ENCODE measurements at places on chromosomes 12 and 14.

DNA sequence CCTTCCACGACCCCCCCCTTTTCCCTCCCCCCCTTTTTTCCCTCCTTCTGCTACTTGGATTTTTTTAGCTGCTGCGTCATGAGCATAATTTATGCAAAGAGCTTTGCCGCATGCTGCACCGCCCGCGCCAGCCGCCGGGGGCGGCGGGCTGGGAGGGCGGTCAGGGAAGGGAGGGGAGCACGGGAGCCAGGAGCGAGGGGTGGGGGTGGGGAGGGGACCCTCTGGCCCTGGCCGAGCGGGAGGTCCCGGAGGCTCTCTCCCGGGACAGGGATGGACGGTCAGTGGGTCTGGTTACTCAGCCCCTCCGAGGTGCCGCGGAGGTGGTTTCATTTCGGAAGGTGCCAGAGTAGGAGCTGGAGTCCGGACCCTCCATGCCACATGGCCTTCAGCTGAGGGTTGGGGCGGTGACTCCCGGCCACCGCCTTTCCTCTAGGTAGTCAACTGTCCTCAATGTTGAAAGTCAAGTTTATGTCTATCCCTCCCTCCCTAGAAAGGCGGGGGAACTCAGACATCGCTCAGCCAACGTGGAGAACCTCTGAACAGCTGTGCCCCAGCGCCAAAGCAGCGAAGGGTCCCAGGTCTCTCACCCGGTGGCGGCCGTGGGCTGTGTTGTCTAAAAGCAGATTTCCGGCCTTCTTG, at the start of gene POU6F1:
Gene POU6F1, minus strand, starts transcription at position 95 of the 639 bp plus-strand sequence. CDS start 11,226 bp downstream, outside the sequence.
- DNase-seq: peak; percentile 64

- DNase-seq: no peak
These were observed 3.2 kb upstream of the TBX5 start for GRCh38 chr12:114408886-114409851.

DNA sequence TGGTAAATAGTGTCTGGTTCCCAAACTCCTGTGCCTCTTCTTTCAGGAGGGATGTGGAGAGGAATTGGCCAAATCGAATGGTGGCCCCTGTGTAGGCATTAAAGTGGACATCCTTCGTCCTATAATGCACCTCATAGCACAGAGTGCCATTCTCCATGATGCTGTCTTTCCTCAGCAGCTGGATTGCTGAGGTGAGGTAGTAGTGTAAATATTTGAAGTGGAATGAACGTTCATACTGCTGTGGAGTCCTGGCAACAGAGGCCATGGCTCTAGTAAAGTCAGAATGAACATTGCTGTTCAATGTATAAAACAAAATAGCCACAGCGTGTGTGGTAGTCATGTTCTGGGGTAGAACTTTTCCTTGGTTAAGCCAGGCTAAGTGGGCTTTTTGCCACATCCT, 2.7 kb downstream of the ART4 start:
- DNase-seq: no peak

DNA sequence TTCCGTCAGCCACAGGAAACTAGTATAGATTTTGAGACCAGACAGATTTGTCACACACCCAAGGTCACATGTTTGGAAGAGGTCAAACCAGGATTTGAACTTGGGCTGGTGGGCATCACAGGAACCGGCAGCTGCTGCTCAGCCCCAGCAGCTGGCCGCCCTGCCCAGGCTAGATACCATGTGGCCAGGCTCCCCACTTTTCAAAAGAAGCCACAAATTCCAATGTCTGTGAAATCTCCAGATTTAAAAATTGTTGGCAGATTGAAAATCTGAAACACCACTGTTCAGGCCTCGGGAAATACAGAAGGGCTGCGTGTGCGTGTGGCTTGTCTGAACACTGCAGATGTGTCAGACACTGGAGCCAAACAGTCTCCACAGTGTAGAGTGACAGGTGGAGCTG, 30.4 kb downstream of the MMAB start:
- no peak for DNase-seq

GRCh38 chr14:90669731-90670130, 146.5 kb downstream of the TTC7B start:
- no peak for DNase-seq

- DNase-seq: no peak
These were observed 27.4 kb upstream of the RXYLT1 start for GRCh38 chr12:63752283-63752682.

GRCh38 chr14:50529288-50530179, 2.8 kb downstream of the MAP4K5 start:
- DNase-seq: peak; percentile 44

- DNase-seq: no peak
These were observed 14.7 kb downstream of the RHOF start for GRCh38 chr12:121778567-121779421.

DNA sequence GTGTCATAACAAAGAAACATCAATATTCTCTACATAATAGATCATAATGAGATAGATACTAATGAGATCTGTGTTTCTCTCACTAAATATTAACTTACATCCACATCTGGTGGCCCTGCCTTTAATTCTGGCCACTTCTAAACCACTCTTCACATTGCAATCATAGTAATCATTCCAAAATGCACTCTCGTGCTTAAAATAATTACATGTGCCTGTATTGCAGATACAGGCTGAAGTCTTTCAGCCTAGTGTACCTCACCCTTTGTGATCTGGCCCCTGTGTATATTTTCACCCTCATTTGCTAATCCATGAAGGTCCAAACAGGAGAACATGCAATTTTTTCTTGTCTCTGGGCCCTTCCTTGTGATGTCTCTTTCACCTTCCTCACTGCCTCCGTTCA, 108.0 kb downstream of the LIN7A start:
- peak; percentile 36 for DNase-seq

DNA sequence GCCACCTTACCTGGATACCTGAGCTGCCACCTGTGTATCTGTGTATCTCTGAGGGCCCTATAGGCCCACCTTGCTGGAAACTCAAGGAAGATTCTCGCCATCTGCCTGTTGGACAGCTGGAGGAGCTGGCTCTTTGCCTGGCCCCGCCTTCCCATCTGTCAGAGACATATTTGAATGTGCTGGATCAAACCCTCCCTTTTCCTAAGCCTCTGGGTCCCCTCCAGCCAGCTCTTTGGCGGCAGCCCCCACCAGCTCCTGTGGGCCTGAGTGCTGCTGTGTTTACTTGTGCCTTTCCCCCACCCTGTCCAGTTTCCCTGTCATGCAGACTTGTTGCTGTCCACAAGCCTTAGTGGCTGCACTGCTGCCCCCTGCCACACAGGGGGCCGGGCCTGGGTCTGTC, 55.9 kb upstream of the SRSF5 start:
- DNase-seq: no peak

DNA sequence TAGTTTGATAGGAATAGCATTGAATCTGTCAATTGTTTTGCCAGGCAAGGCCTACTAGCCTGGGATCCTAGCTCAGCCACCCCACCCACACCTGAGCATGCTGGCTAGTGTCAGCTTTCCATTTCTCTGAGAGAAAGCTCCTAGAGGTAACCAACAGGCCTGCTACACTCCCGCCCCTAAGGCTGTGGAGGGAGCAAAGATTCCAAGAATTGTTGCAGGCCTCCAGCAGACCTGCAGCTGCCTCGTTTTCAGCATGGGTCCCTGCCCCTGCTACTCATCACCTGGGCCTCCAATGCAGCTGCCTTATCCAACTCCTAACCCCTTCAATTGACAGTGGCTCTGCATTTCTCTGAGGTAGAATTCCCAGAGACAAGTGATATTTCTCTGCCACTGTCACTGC, 852.4 kb upstream of the MDGA2 start:
- no peak for DNase-seq

DNA sequence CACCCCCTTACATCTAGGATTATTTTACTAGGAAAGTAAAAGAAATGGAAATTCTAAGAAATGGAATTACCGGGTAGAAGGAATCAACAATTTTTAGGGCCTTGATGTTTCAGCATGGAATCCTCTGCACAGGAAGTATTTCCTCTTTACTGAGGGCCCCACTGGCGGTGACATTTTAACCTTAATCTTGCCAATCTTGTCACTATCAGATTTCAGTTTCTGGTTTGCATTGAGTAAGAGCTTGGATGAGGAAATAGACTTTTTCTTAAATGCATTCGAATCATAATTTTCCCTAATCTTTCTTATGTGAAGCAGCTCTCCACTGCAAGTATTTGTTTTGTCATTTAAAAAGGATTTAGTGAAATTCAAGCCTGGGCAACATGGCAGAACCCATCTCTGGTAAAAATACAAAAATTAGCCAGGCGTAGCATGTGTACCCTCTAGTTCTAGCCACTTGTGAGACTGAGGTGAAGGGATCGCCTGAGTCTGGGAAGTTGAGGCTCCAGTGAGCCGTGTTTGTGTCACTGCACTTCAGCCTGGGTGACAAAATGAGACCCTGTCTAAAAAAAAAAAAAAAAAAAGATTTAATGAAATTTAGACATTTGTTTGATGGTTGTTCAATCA, 40.7 kb downstream of the TPCN1 start:
- no peak for DNase-seq

- no peak for DNase-seq
These were observed 87.1 kb downstream of the KIF21A start for GRCh38 chr12:39355841-39356240.

DNA sequence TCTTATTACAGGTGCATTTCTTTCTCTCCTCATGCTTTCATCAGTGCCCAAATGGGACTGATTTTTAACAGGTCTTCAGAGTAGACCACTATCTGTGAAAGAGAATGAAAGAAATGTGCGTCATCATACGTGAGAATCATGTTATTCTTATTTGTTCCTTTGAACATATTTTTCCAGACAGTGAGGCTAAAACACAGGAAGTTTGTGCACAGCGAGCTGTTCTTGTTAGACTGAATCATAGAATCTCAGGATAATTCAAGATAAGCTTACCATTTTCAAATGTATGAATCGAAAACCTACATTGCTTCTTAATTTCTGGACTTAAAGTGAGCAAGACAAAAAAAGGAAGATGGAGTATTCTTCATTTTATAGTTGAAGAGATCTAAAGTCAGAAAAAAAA, 383.1 kb downstream of the EGLN3 start:
- peak; percentile 78 for DNase-seq

DNA sequence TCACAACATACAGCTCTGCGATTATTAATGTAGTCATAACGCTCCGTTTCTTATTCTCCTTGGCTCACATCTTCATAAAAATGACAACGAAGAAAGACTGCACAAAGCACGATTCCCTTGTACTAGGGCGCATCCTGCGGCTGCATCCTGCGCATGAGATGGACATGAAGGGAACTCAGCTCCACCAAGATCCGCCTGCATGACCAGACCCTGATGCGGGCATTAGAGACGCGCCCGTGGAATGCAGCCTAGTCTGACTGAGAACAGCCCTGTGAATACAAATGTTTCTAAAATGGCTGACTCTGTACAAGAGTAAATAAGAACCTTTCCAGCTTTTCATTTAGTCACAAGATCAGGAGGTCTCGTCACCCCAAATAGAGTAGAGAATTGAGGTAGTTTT, 422.2 kb downstream of the NOVA1 start:
- DNase-seq: no peak

DNA sequence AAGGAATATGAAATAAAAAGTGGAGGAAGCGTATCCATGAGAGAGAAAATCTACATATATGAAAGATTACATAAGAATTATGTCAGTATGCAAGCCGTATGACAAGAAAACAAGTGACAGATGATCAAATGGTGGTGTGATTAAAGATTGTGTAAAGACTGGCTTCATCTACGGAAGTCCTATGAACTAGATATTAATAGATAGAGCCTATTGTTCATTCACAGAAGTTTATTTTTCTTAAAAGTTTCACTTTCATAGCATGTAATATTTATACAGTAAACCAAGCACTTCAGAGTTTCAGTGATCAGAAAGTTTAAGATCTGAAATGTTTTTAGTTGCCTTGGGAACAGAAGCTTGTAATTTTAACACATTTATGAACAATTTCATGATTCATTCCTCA, 84.5 kb downstream of the VRK1 start:
- no peak for DNase-seq

GRCh38 chr12:104691721-104692556, 235.2 kb downstream of the CHST11 start:
- no peak for DNase-seq

- DNase-seq: no peak
These were observed 24.0 kb downstream of the ARG2 start for GRCh38 chr14:67643713-67644112.

DNA sequence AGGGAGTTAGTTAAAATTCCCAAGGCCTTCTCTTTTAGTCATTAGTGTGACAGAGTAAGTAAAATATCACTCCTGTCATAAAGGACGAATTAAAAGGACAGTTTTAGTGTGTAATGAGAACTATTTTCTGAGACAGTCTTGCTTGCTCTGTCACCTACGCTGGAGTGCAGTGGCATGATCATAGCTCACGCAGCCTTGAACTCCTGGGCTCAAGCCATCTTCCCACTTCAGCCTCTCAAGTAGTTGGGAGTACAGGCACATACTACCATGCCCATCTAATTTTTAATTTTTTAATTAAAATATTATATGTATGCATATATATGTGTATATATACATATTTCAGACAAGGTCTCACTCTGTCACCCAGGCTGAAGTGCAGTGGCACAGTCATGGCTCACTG, 17.2 kb downstream of the KLC1 start:
- no peak for DNase-seq

DNA sequence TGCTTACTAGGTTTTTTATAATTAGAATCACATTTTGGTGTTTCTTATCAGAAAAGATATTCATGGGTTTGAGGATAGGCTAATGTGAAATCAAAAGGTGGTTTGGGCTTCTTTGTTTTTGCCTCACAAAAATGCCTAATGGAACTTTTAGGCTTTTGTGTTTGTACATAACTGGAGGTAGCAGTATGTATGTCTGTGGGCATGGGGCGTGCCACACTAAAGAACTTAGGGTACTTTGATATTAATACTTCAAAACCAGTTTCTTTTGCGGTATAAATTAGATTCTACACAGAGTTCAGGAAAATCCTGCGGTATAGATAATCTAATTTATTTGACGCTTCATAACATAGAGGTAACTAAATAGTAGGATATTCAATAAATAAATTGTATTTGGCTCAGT, 1.9 kb downstream of the ETV6 start:
- no peak for DNase-seq

GRCh38 chr12:16610001-16610585, 4.1 kb upstream of the LMO3 start:
- DNase-seq: no peak

DNA sequence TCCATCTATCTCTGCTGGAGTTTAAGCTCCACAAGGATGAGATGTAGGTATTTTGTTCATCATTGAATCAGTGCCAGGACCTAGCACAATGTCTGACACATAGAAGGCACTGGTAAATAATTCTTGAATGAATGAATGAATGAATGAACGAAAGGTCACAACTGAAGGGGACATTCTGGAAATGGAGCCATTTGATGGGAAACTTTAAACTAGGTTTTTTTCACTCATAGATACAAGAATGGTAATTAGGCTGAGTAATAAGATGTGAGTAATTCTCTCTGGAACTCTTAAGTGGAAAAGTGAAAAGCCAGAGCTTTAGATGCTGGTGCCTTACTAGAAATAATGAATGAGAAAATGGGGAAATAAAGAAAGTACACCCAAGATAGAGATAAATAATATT, 44.3 kb downstream of the SCN8A start:
- DNase-seq: peak; percentile 50

- peak; percentile 27 for DNase-seq
These were observed 145.8 kb downstream of the NTF3 start for GRCh38 chr12:5577741-5578140.

GRCh38 chr14:32709027-32709426, 229.7 kb upstream of the NPAS3 start:
- peak; percentile 95 for DNase-seq

- DNase-seq: peak; percentile 33
These were observed 11.2 kb upstream of the FKBP11 start for GRCh38 chr12:48936379-48936979.
